ENCODE measurements at places on chromosomes 16 and 17. TPM values are rescaled to one million over a fixed set of nuclear protein-coding genes. Genes with fewer than 3 reads are reported as not detected.

DNA sequence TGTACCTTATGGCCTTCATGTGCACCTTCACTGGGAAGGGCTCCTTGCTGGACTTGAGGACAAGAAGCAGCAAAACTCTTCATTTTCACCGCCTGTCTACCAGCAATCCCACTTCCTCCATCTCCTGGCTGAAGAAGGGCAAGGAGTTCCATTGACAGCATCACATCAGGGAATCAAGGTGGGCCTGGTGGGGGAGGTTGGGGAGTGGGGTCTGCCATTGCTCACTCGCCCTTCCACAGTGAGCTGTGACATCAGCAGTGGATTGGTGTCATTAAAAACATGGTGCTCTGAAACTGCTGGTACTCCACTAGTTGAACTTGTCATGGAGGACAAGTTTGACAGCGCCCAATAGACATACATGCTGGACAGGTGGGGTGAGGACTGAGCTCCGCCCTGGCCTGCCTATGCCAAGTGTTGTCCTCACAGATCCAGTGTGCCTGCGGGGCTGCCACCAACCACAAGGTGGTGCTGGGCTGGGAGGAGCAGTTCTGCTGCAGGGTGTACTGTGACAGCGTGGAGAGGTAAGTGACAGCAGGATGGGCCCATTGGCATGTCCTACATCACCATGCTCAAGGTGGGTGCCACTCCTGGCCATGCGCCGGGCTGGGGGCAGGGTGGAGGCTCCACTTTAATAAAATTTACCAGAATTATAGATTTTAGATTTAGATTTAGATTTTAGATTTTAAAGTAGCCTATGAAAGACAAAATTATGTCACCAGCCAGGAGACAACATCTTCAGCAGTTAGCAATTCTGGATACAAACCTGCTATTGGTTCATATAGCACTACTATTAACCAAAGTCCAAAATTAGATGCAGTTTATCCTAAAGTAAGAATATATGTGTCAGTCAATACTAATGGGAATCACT, 1729.1 kb downstream of the TP53TG3F start:
- no peak for DNase-seq

- peak; percentile 66 for DNase-seq
Observed at GRCh38 chr17:82937411-82938371, 97.9 kb upstream of the ZNF750 start.

GRCh38 chr17:43312011-43312410, 78.2 kb upstream of the RNU2-1 start:
- no peak for DNase-seq

DNA sequence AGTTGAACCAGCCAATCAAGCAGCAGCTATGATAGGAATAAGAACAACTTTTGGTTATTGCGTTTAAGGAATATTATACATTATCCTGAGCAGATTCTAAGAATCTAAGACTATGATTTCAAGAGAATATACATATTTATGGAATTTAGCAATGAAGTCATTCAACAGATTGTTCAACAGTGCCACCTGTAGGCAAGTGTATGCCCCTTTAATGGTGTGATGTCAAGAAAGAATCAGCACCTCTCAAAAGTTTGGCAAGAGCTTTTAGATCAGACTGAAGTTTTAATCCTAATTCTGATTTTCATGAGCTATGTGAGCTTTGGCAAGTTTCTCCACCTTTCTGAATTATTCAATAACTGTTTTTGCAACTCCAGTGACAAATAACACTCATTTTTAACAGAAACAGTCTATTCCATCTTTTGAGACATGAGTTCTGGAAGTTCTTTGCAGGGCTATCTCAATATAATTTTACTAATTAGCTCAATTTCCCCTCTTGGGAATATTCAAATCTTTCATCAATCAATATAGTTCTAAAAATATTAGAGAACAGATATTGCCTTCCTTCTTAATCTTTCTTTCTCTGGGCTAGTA, 474.3 kb upstream of the TOM1L1 start:
- DNase-seq: no peak

DNA sequence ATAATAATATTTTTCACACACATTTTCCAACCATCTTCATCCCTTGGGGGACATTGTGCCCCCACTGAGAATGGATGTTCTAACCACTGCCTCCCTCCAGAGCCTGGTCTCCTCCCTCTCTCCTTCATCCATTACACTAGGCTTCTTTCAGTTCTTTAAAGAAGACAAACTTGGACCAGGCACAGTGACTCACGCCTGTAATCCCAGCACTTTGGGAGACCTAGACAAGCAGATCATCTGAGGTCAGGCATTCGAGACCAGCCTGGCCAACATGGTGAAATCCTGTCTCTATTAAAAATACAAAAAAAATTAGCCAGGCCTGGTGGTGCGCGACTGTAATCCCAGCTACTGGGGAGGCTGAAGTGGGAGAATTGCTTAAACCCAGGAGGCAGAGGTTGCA, 6.5 kb downstream of the ALOX15 start:
- DNase-seq: no peak

DNA sequence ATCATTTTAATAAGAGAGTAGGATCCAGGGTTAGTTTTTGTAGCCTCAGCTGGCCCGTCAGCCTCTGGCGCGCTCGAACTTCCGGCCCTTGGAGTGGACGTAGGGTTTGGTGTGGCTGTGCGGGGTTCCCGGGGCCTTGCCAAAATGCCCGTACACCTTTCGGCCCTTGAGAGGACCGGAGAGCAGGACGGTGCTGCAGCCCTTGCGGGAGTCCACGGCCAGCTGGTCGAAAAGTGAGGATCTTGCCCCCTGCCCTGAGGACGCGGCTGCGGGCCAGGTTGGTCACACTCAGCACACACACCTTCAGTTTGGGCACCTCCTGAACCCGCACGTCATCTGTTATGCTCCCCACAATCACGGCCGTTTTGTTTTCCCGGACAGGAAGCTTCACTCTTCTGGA, 42.2 kb upstream of the CNTNAP4 start:
- DNase-seq: peak; percentile 74

- no peak for DNase-seq
Observed at GRCh38 chr17:67027031-67027628, 17.2 kb upstream of the CACNG1 start.

- DNase-seq: no peak
Observed at GRCh38 chr16:77396461-77396860, 38.4 kb downstream of the ADAMTS18 start.

GRCh38 chr16:88599825-88600538, 29.8 kb downstream of the ZC3H18 start:
- DNase-seq: no peak

GRCh38 chr16:86529160-86529559, 18.8 kb downstream of the FOXF1 start:
- no peak for DNase-seq

GRCh38 chr17:19454074-19454473, 43.0 kb downstream of the RNF112 start:
- no peak for DNase-seq

DNA sequence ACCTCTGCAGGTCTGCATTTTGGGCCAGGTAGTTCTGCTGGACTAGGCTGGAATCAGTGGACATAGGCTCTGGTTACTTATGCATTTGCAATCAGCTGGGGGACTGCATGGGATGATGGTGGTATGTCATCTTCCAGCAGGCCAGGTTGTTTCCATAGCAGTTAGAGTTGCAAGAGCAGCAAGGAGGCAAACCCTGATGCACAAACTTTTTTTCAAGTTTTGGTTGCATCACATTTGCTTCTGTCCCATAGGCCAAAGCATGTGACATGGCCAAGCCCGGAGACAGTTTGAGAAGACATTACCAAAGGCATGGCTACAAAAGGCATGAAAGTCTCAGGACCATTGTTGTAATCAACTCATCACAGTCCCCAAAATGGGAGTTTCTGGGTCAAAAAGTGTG, 58.2 kb downstream of the PRKCB start:
- DNase-seq: no peak

DNA sequence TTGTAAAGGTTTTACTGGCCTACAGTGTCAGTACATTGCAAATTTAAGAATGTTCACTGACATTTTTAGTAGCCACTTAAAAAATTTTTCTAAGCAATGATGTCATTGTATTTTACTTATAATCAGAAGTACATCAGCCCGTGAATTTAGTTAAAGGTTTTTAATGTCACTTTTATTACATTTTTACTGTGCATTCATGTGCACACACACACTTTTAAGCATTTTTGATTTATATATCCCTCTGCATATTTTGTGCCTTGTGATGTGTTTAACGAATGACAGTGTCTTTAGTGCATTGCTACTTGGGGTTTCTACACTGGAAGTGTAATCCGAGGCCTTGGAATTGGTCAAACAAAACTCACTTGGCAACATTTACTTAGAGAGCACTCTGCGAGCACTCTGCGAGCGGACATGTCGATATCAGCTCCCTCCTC, 190.4 kb downstream of the WWOX start:
- no peak for DNase-seq

- peak; percentile 29 for DNase-seq
Observed at GRCh38 chr17:82970067-82970466, 109.3 kb upstream of the METRNL start.

GRCh38 chr17:74950207-74950606, 14.5 kb downstream of the OTOP3 start:
- DNase-seq: no peak

GRCh38 chr16:2056077-2056476, 8.3 kb downstream of the TSC2 start:
- no peak for DNase-seq

GRCh38 chr16:1902547-1903219, 15.5 kb downstream of the HS3ST6 start:
- DNase-seq: no peak

DNA sequence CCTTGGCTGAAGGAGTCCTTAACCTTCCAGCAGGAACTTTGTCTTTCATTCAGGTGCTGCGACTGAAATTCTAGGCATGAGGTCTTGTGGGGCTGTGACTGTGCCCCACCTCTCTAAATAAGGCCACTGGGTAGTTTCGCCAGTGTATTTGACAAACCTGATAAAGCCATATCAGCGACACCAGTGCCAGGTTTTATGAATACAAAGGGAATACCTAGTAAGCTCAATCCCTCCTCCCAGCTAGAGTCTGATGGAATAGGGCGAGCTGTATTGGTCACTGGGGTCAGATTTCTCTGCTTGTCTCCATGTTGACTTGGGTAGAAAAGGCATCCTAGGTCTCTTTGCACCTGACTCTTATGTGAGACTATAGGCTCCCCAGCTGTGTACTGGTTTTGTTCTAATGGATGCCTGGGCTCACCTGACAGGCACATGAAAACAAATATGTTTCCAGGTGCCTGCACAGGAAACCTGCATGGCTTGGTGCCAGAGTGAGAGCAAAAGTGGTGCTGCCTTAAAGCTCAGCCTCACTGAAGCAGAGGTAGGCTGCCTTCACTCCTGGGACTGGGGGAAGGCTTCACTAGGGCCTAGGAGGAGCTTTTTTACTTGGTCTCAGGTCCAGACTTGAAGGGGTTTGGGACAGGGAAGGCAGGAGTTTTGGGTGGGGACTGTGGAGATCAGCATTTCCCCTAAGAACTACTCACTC, 8.3 kb downstream of the SLC7A6 start:
- DNase-seq: no peak

- DNase-seq: no peak
Observed at GRCh38 chr16:58035356-58036170, 10.0 kb downstream of the MMP15 start.

DNA sequence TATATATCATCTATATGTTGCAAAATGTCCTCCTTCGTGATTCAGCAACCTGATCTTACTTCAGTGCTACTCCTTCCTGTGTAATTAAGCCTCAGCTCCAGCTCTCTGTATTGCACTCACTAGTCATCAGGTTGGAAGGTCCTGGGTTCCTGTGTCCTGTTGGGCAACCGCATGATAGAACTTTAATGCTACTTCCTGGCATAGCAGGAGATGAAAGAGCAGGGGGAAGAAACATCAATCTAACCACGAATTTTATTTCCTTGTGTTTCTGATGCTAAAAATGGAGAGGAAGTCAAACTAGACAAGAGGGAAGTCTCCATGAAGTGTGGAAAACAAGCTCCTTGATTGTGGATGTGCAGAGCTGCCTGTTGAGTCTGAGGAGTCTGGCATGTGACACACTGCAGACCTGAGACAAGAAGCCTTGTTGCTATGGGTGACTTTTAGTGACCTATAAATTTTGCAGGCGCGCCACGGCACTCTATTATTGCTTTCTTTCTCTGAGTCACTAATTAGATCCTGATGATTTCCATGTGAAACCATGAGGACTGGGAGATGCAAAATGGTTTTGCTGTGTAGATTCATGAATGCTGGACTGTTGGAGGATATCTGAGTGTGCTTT, 25.6 kb downstream of the IGSF6 start:
- no peak for DNase-seq

DNA sequence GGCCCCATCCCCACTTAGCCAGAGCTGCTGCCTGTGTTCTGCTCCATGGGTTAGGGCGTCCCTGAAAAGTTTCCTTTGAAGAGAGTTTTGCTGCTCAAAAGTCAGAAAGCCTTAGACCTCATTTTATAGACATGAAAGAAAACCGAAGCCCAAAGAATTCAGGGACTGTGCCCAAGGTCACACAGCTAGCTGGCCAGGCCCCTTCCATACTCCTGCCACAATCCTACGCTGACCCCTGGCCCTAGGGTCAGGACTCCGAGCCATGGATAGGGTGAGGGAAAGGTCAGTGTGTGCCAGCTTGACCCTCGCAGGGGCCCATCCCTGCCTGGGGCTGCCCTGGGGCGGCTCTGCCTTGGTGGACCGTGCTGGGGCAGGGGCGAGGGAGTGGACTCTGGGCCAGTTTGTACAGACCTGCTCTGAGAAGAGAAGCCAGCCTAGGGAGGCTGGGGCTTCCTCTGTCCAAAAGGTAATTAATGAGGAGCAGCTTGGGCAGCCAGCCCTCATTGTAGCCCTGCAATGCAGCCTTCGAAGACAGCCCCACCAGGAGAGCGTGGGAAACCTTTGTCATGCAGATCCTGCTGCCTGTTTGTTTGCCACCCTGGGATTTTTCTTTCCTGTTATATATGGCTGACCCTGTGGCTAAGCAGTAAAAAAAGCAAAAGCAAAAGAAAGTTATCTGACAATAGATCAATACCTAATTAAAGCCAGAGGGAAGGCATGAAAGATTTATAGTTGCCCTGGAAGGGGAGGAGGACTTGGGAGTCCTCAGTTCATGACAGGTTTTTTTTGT, 37.4 kb downstream of the RHBDL3 start:
- no peak for DNase-seq

DNA sequence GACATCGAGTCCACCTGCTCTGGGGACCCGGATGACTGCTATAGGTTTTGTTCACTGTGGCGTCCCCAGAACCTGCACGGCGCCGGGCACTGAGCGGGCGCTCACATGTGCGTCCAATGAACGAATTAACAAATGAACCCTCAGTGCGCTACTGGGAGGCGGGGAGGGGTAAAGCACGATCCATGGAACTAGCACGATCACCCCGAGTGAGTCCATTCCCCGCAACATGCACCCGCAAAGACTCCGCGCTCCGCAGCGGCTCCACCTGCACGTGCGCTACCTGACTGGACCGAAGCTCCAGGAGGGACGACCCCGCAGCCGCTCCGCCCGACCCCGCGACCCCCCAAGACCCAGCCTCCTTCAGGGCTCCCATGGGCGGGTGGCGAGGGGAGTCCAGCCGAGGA, 491 bp downstream of the TRAP1 start:
- DNase-seq: no peak

GRCh38 chr16:59173408-59173831, 439.3 kb upstream of the GOT2 start:
- DNase-seq: no peak

- DNase-seq: no peak
Observed at GRCh38 chr16:53429221-53429943, 4.9 kb upstream of the RBL2 start.

KRT40 gene
- total RNA-seq: 3.9 TPM

GPR142 gene
- total RNA-seq: not detected

ICAM2 gene
- total RNA-seq: 21.1 TPM

NPB gene
- total RNA-seq: 0.40 TPM

NEK8 gene
- total RNA-seq: 1.9 TPM

SOX9 gene
- 40.5 TPM for total RNA-seq

SYT17 gene
- 14.2 TPM for total RNA-seq

CACNG1 gene
- total RNA-seq: not detected

TP53TG3F gene
- total RNA-seq: not detected

HASPIN gene
- total RNA-seq: 0.40 TPM

CCL13 gene
- 1.6 TPM for total RNA-seq

Data from suprapubic skin (tissue), 4 donors.